Ovary (tissue), 10 donors: ENCODE measurements at places on chromosomes 12 and 14. TPM values are rescaled to one million over a fixed set of nuclear protein-coding genes. Genes with fewer than 3 reads are reported as not detected.

DNA sequence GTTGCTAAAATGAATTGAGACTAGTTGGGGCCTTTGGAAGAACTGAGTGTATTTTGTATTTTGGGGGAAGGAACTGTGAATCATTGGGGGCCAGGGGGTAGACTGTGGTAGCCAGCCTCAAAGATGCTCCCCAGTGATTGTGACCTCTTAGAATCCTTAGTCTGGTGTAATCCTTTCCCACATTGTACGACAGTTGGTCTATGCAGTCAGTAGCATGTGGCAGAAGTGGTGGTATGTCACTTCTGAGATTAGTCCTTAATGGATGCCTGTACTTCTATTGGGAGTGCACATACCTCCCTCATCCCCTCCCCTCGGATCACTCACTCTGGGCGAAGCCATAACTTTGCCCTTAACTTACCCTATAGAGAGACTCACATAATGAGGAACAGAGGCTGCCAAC is 48.0 kb downstream of the USP15 start:
- H3K27ac ChIP-seq, result no peak overlapping the region
- no peaks in the 10 kb centered on the region for H3K4me1 ChIP-seq
- DNase-seq, result no peak
- H3K27me3 ChIP-seq, result no peaks in the 10 kb centered on the region

DNA sequence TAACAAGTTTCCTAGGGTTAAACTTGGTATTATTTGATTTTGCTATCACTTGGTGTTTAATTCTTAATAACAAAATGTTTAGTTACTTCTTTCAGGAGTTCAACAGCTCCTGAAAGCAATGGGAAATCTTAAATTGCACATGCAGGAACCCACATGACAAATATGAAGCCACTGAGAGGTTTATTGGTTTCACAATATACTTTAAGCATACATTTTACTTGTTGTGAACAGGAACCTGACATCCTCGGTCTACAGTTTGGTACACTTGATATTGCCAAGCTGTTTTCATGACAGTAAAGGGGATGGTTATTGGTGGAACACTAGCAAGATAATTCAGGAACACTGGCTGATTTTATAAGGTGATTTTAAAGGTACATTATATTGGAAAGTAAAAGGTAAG is 46.2 kb downstream of the SLC38A1 start:
- no peak overlapping the region for H3K4me3 ChIP-seq
- no peaks in the 10 kb centered on the region for H3K27me3 ChIP-seq
- no peak for DNase-seq
- H3K36me3 ChIP-seq, result no peaks in the 10 kb centered on the region

MSRB3 gene
- 58.8 TPM for total RNA-seq

DNA sequence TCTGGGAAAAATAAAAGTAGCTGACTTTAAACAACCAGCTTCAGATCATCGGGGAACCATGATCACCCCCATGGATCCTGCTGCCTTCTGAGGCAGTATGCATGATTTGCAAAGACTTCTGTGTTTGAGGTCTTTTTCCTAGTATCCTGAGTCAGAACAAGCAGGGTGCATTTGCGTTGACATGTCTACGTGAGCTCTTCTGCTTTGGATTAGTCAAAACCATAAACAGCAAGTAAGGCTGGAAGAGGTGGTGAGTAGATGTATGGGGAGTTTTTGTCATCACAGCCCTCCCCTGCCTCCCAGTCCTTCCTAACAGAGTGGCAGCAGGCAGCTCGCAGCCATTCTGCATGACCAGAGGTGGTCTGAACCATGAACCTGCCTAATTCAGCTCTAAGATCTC is 24.1 kb downstream of the PLEKHG7 start:
- H3K4me3 ChIP-seq, result no peak overlapping the region
- DNase-seq, result no peak
- no peaks in the 10 kb centered on the region for H3K4me1 ChIP-seq
- no peaks in the 10 kb centered on the region for H3K36me3 ChIP-seq

DNA sequence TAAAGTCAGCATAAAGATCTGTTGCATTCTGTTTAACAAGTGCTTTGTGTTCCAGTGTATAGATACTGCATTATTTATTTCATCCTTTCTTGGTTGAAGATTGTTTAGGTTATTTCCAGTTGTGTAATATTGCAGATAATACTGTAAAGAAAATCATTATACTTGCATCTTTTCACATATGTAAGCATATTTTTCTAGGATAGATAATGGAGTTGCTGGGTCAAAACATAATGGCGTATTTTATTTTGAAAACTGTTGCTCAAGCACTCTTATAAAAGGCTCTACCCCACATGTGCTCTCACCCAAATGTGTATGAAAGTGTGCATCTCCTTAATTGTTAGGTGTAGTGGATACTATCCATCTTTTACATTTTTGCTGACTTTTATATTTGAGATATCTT is 274.4 kb downstream of the FBXL14 start:
- H3K27ac ChIP-seq, result no peak overlapping the region
- no peaks in the 10 kb centered on the region for H3K27me3 ChIP-seq
- no peak overlapping the region for H3K4me3 ChIP-seq
- H3K36me3 ChIP-seq, result no peaks in the 10 kb centered on the region
- DNase-seq, result no peak
- no peaks in the 10 kb centered on the region for H3K4me1 ChIP-seq
